ENCODE measurements at places on chromosomes 11 and 22.
A peak's percentile ranks its signal among the peaks of the same experiment; 100 is the strongest.

- peak; percentile 8 for DNase-seq
Observed at GRCh38 chr11:128453444-128454336, 133.7 kb downstream of the ETS1 start.

- no peak for DNase-seq
Observed at GRCh38 chr11:9078113-9079086, 13.0 kb downstream of the SCUBE2 start.

- no peak for DNase-seq
Observed at GRCh38 chr22:48144318-48144717, 1381.9 kb downstream of the TBC1D22A start.

GRCh38 chr22:17518406-17518805, 44.9 kb upstream of the SLC25A18 start:
- DNase-seq: no peak

- DNase-seq: no peak
Observed at GRCh38 chr11:10307022-10307399, 2.1 kb downstream of the ADM start.

DNA sequence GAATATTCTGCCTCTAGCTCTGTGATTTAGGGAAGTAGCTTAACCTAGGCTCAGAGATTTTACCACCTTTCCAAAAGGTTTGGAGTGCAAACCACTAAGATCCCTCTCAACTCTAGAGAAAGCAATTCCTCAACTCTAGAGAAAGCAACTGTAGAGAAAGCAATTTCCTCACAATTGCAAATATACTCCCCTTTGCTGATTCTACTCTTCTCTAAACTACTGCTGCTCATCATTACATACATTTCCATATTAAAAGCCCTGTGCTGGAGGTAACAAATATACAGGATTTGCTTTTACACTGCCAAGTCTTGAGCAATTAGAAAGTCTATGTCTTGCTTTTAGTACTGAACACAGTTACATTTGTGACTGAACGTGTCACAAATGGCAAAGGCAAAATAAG, 48.2 kb downstream of the ALG9 start:
- no peak for DNase-seq

DNA sequence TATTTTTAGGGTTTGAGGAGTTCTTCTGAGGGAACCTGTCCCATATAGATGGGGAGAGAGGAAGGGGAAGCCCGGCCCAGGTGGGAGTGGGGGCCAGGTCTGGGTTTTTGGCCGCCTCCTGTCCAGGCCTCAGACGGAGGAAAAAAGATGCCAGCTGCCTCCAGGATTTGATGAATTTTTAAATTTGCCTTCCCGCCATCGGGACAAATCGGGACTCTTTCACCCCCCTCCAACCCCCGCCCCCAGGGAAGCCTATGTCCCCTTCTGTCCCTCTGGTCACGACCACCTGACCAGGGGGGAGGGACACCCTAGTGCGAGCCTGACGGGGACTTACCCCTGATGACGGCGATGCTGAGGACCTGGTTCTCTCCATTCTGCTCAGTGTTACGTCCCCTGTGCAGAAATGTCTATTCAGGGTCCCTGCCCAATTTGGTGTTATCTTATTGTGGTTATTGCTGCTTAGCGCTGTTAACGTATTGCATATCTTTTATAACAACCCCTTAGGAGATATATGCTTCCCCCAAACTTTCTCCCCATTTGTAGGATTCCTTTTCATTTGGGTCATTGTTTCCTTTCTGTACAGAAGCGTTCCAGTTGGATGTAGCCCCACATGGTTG, 115.9 kb upstream of the GRK3 start:
- no peak for DNase-seq

DNA sequence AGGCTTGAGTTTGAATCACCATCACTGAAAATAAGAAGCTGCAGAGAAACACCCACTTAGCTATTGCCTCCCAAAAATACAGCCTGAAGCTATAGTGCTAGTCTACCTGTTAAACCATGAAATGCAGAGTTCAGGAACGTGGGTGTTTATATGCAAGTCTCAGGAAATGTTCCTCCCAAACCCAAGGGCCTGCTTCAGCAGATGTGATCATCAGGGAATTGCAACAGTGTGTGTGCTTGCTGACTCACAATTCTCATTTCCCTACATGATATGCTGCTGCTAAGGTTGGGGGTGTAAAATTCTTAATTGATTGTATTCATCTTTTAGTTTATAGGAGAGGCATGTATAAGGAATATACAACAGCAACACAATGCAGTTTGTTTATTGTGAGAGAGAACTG, 49.6 kb downstream of the NUP98 start:
- no peak for DNase-seq

GRCh38 chr11:72439455-72439854, 5.1 kb upstream of the CLPB start:
- no peak for DNase-seq

DNA sequence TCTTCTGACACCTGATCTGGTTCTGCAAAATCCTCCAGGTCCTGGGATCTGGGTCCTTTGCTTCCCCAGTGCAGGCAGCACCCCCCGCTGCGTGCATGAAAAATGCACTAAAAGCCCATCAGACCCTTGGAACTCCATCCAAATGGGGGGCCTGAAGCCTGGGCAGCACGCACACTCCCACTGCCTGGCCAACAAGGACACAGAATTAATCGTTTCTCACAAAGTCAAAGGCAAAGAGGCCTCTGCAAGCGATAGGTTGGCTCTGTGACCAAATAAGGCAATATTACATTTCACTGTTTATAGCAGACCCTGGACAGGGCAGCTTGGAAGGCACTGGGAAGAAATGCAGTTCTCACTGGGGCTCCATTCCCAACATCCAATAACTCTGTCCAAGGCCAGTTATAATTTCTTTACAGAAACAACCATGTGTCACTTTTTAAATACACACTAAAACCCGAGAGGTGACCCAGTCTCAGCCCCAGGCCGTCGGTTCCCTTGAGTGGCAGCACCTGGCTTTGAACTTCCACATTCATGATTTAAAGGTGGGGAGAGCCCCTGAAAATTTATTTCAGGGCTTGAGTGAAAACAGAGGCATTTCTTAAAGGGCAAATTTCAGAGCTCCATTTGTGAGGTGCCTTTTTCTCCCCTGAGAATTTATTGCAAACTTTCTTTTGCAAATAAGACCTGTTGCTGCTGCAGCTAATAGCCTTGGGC, 114.4 kb upstream of the ANO1 start:
- DNase-seq: no peak

DNA sequence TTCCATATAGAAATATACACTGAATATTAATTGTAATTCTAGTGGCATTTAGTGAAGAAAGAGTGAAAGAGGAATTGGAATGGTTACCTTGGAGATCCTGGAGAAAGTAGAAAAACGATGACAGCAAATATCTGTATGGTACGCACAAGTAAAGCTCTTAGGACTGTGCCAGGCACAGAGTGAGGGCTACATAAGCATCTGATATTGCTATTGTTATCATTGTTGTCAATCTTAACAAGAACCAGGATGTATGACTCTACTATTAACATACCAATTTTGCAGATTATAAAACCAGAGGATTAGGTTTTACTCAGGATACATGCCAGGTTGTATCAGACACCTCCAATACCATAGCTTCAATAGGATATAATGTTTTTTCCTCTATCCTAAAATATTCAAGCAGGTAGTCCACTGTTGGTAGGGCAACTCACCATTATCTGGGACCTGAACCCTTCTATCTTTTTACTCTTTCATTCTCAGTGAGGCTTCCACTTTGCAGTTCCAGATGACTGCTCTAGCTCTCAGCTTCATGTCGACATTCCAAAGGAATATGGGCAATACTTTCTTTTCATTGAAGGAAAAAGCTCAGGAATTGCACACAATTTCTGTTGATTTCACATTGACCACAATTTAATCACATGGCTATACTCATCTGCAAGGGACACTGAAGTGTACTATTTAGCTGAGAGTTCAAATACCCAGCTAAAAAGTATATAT, 73.2 kb downstream of the RAB38 start:
- no peak for DNase-seq

DNA sequence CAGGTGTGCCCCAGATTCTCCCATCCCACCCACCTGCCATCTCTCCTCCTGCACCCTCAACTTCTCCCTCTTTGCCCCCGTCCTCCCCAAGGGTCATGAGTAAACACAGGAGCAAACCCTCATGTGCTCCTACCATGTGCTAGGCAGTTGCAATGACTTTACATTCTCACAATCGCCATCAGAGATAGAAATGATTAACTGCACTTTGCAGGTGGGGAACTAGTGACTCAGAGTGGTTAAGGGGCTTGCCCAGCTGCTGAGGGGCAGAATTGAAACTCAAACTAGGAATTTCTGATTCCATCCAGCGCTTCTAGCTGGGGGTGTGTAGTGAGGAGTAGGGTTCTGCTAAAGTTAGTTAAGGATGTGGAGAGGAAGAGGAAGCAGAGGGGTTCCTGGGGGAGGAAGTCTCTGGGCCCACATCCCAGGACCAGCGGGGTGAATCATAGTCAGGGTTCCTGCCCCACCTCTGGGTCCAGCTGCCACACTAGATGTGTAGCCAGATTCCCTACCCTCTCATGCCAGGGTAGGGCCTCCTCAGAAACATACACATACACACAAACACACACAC, 16.0 kb upstream of the PRG2 start:
- DNase-seq: no peak

DNA sequence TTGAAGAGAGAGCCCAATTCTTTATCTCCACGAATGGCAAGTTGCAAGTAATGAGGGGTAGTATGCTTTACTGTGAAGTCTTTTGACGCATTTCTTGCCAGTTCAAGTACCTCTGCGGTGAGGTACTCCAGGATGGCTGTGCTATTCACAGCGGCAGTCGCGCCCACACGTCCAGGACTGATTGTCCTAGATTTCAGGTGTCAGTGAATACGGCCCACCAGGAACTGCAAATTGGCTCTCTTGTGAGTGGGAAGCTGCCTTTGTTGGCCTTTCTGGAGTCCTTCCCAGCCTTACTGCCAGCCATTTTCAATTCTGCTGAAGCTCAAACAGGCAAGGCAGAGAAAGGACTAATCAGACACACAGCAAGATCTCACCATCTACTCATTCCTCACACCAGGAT, 8.5 kb downstream of the PPFIA1 start:
- DNase-seq: peak; percentile 46

DNA sequence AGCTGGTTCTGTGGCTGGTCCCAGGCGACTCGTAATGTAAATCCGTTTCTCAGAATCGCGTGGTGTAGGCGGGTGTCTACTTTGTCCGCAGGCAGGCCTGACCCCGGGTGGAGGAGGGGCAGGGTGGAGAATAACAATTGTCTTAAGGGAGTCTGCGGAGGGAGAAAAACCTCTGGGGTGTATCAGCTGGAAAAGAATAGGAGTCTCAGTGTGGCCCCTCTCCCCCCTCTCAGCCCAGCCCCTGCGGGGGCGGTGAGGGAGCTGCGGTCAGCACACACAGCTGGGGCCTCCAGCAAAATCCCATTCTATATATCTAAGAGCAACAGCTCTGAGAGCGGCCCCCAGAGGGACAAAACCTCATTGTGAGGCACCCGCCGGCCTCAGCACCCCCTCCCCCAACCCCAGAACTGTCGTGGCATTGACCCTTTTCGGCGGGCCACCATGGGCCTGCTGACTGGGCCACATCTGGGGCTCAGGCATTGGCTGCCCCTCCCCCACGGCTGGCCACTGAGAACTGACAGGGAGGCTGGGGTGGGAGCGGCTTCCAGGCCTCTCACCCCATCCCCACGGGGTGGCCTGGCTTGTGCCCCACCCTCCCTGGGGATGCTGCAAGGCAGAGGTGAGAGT, 2.7 kb upstream of the MYRF start:
- DNase-seq: peak; percentile 94

- DNase-seq: no peak
Observed at GRCh38 chr11:129384415-129384814, 8.8 kb downstream of the BARX2 start.

GRCh38 chr11:118206391-118207031, 18.3 kb downstream of the JAML start:
- no peak for DNase-seq

DNA sequence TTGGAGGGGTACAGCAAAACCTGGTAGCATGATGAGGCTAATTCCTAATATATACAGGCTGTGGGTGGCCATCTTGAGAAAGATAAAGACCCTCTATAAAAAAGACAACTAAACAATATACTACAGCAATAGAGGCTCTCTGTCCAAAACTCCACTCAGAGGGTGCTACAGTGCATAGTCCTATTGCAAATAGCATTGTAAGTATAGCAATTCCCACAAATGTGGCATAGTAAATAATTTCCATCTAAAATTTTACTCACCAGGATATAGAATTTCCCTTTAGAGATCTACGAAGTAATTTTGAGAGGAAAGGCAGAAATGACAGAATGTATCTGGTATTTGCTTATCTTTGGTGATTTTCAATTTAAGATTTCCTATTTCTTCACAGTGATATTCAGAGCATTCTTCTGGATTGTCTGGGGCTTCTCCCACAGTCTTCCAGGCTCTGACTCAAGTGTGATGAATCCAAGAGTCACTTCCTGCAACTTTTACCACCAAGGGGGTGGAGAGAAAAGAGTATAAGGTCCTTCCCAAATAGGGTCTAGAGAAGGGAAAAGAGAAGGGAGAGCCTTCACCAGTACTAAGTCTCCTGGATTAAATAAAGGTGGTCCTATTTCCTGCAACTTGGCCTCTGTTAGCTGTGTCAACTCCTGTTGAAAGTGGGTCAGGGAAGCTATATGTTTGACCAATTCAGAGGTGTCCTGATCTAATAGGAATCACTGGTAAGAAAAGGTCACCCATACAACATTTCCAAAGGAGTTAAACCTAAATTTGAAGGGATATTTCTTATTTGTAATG, 1054.7 kb upstream of the CNTN5 start:
- no peak for DNase-seq

DNA sequence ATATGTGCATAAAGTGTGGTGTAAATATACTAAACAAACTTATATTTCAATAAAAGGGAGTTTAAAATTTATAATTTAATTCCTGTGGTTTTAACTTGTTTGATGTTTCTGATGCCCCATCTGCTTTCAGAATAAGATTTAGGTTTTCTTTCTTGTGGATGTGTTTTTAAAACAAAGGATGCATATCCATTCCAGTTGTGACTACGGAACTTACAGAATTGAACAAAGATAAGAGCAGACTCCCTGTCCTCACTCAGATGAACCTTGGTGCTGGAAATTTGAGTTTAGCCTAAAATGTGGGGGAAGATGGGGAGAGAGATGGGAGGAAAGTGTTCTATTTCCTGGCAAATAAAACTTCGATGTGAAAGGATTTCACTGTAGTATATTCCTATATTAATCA, 2.5 kb downstream of the FJX1 start:
- no peak for DNase-seq
